ENCODE measurements at places on chromosomes 6 and 20. TPM values are rescaled to one million over a fixed set of nuclear protein-coding genes. Genes with fewer than 3 reads are reported as not detected.

DNA sequence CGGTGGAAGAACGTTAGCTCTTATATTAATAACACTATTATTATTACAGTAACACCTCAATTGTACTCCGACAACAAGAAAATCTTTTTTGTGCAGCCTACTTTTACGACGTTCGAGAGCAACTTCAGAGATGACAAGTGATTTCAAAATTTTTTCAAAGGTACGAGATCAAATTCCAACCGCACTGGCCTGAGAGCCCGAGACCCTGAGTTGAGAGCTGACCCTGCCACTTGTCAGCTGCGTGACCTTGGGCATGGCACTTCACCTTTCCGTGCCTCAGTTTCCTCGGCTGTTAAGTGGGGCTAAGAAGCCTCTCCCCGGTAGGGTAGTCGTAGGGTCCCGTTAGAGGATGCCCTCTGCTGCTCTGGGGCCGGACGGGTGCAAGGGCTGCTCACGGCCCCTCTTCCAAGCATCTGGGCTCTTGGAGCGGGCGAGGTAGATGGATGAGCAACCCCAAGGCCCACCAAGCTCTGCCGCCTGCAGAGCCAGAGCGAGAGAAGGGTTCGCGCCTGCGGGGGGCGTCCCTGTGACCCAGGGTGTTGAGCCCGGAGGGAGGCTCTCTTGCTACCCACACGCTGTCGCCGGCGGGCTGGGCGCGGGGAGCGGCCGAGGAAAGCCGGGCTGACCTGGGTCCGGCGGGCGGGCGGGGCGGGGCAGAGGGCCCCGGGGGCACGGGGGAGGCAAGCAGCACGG is 510 bp downstream of the NDRG3 start:
- DNase-seq: no peak

GRCh38 chr6:7818257-7819214 is 92.1 kb downstream of the TXNDC5 start:
- DNase-seq: no peak

- no peak for DNase-seq
These were observed 612.3 kb downstream of the UTRN start for GRCh38 chr6:144897441-144897921.

DNA sequence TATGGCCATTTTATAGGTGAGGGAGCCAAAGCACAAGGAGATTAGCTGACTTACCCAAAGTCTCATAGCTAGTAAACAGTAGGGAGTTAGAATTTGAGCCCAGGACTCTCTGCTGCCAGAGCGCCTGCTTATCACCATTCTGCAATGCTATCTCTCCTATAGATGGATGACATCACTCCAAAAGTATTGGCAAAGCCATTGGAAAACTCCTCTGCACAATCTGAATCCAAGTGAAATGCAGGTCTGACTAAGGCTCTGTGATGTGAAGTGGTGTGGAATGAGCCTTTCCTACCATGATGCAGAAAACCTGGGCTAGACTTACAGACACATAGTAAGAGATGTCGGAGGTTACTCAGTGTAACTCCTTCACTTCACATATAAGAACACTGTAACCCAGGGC is 106.3 kb downstream of the GRM1 start:
- no peak for DNase-seq

Gene APOBEC2
- total RNA-seq: 1.2 TPM

Gene EEF1A2
- 11.8 TPM for total RNA-seq

GRCh38 chr6:56902641-56903464 is 52.1 kb upstream of the BEND6 start:
- no peak for DNase-seq

DNA sequence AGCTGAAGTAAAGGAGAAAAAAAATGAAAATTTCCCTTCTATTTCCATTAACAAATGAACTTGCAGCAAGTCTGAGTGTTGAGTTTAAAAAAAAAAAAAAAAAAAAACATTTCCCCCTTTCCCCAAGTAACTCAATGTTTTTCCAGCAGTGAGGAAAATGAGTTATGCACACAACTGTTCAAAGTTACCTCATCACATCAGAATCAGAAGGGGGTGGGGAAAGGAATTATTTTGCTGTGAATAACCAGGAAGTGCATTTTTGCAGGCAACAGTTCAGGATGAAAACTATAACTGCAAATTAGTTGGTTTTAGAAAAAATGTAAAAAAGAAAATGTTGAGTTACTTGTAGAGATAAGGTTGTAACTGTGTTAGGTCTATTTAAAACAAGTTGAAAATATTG is 568.9 kb upstream of the CITED2 start:
- no peak for DNase-seq

GRCh38 chr20:42336576-42336975 is 718.4 kb upstream of the CHD6 start:
- no peak for DNase-seq

Gene RING1
- 62.4 TPM for total RNA-seq

GRCh38 chr6:28480253-28480932 is 35.2 kb downstream of the GPX6 start:
- no peak for DNase-seq

Gene MYL9
- total RNA-seq: 31.0 TPM

GRCh38 chr20:53829255-53829723 is 235.7 kb upstream of the ZNF217 start:
- no peak for DNase-seq

DNA sequence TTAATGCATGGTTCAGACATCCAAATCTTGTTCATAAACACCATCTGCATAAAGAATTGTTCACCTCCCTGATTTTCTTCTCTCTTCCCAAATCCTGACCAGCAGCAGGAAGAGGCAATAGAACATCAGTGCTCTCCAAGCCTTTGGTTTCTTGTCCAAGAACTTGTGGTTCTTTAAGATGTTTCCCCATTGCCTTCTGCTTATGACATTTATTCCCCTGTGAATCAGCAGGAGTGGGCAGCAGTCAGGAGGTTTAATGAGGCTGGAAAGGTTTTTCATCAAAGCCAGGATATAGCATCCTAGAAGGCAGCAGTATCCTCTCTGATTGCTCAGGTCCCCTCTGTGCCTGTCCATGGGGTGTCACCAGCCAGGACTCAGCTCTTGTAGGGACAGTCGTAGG is 5.3 kb downstream of the HDDC2 start:
- no peak for DNase-seq

DNA sequence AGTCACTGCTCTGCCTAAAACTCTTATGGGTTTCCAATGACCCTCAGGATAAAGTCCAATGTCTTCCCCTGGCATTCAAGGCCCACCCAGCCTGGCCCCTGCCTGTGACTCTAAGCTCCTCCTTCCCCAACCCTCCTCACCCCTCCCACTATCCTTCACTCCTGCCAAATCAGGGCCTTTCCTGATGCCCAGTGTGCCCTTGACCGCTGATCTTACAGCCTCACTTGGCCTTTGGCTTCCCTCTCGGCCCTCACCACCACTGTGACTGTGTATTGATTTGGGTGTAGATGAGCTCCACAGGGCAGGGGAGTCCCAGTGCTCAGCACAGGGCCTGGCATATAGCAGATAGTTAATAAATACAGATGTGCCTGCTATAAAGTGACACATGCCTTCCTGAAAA is 115.7 kb downstream of the TOX2 start:
- DNase-seq: no peak

DNA sequence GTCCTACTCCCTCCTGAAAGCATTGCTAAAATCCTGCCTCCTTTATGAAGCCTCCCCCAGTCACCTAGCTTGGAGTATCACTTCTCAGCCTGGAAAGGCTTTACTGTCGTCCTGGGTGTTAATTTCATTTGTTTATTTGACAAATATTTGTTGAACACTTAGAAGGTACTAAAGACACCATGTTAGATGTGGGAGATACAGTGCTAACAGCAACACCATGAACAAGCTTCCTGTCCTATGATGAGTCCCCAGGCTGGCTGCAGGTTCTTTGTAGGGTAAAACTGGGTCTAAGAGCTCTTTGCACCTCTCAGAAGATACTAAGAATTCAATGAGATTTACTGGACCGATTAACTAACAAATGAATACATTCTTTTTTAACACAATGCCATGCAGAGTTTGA is 109.2 kb upstream of the TMEM170B start:
- no peak for DNase-seq

DNA sequence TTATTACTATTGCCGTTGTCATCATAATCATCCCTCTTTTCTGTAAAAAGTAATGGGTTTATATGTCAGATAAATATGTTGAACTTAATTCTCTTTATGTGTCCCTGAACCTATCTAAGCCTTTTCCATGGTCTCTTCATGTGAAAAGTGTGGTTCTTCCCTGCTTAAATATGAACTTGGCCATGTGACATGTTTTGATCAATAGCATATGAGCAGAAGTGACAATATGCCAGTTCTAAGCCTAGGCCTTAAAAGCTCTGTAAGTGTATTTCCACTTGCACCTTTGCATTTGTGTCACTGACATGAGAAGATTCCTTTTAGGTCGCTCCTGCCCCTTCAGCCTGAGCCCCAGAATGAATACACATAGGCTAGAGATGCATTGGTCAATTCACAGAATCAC is 188.4 kb upstream of the CCN2 start:
- DNase-seq: no peak

Gene MROH8
- 5.7 TPM for total RNA-seq

DNA sequence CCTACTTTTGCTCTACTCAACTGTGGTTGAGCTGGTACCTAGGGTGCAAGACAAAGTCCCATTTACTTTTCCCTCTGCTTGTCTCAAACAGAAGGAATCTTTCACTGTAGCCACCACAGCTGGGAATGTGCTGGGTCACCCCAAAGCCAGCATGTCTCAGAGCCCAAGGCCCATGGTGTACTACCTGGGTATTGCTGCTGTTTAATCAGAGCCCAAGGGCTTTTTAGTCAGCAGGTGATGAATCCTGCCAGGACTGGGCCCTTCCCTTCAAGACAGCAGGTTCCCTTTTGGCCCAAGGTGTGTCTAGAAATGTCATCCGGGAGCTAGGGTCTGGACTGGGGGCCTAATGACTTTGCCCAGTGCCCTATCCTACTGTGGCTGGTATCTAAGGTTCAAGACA is 249.8 kb downstream of the HDGFL1 start:
- DNase-seq: no peak

Gene TREML1
- not detected for total RNA-seq

- no peak for DNase-seq
These were observed 40.4 kb downstream of the ANKS1A start for GRCh38 chr6:34929241-34929978.

GRCh38 chr20:62387219-62387913 is 463 bp downstream of the RPS21 start:
- no peak for DNase-seq

Gene DCDC2
- 22.2 TPM for total RNA-seq

DNA sequence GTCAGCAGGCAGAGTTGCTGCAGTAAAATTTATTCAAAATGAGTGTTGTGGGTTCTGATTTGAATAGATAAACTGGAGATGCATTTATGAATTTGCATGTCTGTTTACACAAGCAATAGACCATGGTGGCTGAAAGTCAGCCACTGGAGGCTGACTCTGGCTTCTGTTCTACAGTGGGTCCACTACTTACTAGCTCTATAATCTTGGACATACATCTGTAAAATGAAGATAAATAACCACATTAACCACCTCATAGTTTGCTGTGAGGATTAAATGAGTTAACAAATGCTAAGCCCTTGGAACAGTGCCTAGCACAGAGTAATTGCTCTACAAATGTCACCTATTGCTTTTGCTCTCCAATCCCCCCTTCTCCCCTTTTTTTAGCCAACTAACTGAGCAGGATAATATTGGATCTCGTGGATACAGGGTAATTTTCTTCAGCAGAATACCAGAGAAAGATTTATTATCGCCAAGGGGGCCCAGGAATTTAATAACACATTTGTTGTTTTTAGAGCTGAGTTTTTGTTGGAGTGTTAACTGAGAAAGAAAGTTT is 1.4 kb upstream of the PM20D2 start:
- DNase-seq: no peak

Gene MYLIP
- total RNA-seq: 81.1 TPM

DNA sequence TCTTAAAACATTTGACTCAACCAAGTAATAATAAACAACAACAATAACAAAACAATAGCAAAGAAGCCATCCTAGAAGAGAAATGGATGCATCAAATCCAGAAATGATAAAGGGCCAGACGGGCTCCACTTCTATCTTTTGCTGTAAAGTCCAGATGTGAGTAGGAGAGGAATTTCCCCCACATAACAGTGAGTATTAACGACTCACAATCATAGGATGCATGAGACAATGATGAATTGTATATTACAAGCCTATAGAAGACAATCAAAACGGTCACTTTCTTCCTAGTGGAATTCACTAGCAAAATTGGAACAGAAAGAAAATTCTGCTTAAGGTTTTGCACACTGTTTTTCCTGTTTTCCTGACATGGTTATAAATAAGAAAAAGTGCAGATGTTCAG is 97.0 kb upstream of the PREP start:
- DNase-seq: no peak

DNA sequence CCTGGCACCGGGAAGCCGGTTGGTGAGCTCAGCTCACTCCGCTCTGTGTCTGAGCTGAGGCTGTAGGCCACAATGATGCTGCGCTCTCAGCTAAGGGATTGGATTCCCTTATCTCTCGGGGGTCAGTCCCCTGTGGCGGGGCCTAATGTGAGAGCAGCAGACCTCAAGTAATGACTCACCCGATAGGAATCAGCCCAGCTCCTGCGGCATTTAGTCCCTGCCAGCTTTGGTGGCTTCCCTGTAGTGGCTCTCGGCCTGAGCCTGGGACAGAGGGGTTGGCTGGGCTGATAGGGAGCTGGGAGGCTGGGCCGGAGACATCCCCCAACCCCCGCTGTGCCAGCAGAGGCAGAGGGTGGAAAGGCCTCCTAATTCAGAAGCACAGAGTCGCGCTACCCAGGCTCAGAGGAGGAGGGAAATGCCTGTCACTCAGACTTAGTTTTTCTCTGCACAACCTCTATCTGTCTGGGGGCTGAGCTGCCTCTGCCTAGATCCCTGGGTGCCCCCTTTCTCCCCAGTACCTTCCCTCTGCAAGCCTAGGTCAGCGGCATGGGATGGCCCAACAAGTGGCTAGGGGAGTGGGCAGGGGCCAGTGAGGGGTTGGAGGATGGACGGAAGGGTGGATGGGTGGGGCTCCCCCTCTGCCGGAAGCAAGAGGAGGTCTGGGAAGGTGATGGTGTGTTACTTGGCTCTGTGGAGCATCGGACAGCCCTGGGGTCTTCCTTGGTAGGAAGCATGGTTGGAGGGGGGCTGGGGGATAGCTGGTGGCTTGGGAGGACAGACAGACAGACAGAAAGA is 92.2 kb downstream of the CDH22 start:
- DNase-seq: peak; percentile 22

GRCh38 chr6:169799474-169799926 is 48.1 kb downstream of the ERMARD start:
- DNase-seq: no peak

- DNase-seq: no peak
These were observed 11.1 kb upstream of the NTSR1 start for GRCh38 chr20:62697468-62697912.
